Activated naive CD8-positive, alpha-beta T cell treated with anti-CD3 and anti-CD28 coated beads, Interleukin-2, amount 10 ng/mL, durations not matched to agents 7 days and 5 days (primary cell): ENCODE measurements at places on chromosomes 1 and 21. TPM values are rescaled to one million over a fixed set of nuclear protein-coding genes. Genes with fewer than 3 reads are reported as not detected.

DNA sequence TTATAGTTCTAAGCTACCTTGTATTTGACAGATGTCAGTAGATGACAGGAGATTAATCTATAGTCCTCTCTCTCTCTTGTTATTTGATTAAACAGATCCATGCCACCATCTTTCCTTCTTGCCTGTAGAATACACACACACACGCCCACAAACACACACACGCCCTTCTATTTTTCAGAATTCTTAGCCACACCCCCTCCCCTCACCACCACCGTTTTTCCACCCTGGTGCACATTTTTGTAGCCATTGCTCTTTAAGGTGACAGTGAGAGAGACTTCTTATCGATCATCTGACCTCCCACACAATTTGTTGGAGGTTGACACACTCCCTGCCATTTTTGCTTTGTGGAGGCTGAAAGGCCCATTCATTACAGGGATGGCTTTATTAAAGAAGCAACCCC, 123.2 kb downstream of the NTNG1 start:
- no peak overlapping the region for H3K4me3 ChIP-seq
- no peak overlapping the region for H3K27ac ChIP-seq
- no peak for DNase-seq
- H3K36me3 ChIP-seq: no peaks in the 10 kb centered on the region
- H3K4me1 ChIP-seq: peaks cover 1% of the 10 kb centered on the region

DNA sequence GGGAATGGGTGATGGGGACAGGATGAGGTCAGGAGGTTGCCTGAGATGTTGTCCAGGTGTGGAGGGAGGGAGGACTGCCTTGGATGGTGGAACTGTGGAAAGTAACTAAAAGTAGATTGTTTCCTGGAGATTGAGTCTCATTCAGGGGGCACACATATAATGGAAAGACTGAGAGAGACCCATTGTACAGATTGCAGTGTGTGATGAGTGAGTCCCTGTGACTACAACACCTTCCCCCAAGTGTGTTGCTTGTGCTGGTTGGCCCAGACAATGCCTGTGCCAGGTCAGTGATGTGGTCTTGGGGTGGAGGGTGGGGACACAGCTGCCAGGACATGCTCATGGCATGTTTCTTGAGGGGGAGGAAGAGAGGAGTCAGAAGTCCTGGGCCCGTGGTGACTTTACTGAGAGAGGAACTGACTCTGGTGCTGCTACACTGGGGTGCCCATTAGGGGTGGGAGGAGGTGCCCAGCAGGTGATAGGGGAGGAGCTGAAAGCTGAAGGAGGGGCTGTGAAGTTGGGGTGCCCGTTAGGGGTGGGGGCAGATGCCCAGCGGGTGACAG, 5.2 kb downstream of the SNAP47 start:
- H3K27me3 ChIP-seq: no peaks in the 10 kb centered on the region
- H3K4me1 ChIP-seq: peaks cover 25% of the 10 kb centered on the region
- H3K36me3 ChIP-seq: peaks cover 2% of the 10 kb centered on the region
- DNase-seq: no peak

DNA sequence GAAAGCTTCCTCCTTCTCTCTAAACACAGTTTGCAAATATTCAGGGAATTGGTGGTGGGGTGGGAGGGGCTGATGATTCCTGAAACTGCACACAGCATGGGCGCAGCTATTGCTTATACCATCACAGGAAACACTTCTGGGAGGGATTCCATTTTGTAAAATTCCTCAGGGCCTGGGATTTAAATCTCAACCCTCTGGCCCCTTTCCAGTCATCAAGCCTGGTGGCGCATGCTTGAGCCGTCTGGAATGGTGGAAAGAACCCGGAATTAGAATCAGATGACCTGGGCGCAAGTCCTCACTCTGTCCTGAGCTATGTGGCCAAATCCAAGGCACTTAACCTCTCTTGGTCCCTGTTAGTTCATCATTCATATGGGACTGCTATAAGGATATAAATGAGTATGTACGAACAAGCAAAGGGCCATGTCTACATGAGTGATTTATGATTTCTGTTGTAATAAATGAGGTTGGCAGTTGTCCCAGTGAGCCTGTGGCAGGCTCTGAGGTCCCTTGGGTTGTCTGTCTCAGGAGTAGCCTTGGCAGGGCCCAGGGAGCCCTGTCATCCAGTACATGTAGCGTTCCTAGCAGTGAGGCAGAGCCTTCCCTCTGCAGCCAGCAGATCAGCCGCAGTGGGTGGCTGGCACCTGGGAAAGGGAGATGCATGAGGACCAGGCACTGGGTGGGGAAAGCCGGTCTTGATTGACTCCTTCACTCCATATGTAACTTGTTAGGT, 72.0 kb downstream of the MAN1C1 start:
- H3K27me3 ChIP-seq: no peaks in the 10 kb centered on the region
- H3K4me1 ChIP-seq: peaks cover 19% of the 10 kb centered on the region
- H3K4me3 ChIP-seq: no peak overlapping the region
- DNase-seq: no peak

The OR2C3 gene
- total RNA-seq: not detected

GRCh38 chr1:67559222-67559700, 125.7 kb upstream of the GADD45A start:
- H3K4me1 ChIP-seq: peaks cover 3% of the 10 kb centered on the region
- no peak for DNase-seq
- H3K36me3 ChIP-seq: no peaks in the 10 kb centered on the region
- no peak overlapping the region for H3K4me3 ChIP-seq

DNA sequence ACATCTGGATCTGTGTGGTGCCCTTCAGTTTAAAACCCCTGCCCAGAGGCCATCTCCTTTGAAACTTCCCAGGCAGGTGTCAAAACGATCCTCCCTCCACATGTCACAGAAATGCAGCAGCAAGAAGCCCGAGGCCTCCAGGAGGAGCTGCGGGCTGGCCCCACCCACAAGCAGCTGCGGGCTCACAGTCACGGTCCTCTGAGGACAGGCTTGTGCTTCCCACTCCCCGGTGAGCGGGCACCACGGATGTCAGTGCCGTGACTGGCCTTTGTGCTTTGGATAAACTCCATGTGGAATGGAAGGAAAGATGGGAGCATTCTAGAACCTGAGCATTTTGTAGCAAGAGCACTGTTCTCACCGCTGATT, 65.8 kb downstream of the SIK1 start:
- H3K27me3 ChIP-seq: peaks cover 2% of the 10 kb centered on the region
- peak; percentile 59 for DNase-seq
- H3K27ac ChIP-seq: peak overlapping the region; percentile 99
- peak overlapping the region; percentile 93 for H3K4me3 ChIP-seq
- peaks cover 40% of the 10 kb centered on the region for H3K4me1 ChIP-seq

GRCh38 chr1:103529746-103530145, 4.2 kb downstream of the RNPC3 start:
- H3K27ac ChIP-seq: no peak overlapping the region
- peaks cover 41% of the 10 kb centered on the region for H3K36me3 ChIP-seq
- no peaks in the 10 kb centered on the region for H3K27me3 ChIP-seq
- DNase-seq: no peak
- H3K4me3 ChIP-seq: no peak overlapping the region

DNA sequence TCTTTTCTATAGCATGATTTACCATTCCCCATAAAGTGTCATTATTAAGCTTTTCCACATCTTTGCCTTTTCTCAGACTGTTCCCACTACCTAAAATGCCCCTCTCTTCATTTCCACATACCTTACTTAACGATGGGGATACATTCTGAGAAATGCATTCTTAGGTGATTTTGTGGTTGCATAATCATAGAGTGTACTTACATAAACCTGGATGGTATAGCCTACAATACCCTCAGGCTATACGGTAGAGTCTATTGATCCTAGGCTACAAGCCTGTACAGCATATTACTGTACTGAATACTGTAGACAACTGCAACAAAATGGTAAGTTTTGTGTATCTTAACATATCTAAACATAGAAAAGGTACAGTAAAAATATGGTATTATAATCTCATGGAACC, 54.8 kb upstream of the MUTYH start:
- H3K4me1 ChIP-seq: peaks cover 10% of the 10 kb centered on the region
- no peak overlapping the region for H3K27ac ChIP-seq
- H3K36me3 ChIP-seq: no peaks in the 10 kb centered on the region
- no peaks in the 10 kb centered on the region for H3K27me3 ChIP-seq
